ENCODE measurements at places on chromosomes 2 and 18. TPM values are rescaled to one million over a fixed set of nuclear protein-coding genes. Genes with fewer than 3 reads are reported as not detected.

SCYGR4 gene
- total RNA-seq = not detected

SCN2A gene
- 18.5 TPM for total RNA-seq

HOXD9 gene
- total RNA-seq = not detected

NDUFV2 gene
- 137 TPM for total RNA-seq

Measured in fibroblast of the aortic adventitia (primary cell).